ENCODE measurements at places on chromosomes 13 and 19. TPM values are rescaled to one million over a fixed set of nuclear protein-coding genes. Genes with fewer than 3 reads are reported as not detected.

DNA sequence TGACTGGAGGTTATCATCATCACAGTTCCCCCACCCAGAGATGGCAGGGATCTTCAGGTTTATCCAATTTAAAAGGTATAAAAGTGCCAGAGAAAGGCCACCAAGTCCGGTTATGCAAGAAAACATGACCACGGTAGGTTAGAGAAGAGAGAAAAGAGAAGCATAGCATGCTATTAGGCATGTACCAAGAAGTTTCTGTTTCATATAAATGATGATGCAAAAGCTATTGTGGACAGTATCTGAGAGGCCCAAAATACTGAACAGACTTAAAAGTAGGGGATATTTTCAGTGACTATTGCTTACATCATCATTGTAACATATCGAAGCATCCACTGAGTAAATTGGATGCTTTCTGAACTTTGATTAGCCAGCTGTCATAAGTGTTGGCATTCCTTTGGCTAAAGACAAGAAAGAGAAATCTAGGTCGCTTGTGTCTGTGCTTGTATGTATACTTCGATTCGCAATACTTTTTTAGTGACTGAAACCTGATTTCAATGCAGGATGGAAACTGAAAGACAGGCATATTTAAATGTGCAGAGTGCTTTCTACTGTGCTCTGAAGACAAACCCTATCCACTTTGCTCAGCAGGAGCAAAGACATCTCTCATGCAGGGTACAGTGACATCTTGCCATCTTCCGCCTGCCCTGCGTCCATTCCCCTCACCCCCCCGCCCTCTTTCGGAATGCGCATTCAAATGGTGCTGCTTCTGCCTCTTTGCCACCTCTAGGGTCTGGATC, 180.3 kb downstream of the SHISA2 start:
- no peak overlapping the region for H3K27ac ChIP-seq
- H3K4me3 ChIP-seq = no peak overlapping the region
- H3K36me3 ChIP-seq = no peaks in the 10 kb centered on the region
- H3K4me1 ChIP-seq = no peaks in the 10 kb centered on the region
- no peak for DNase-seq

The RFPL4A gene
- total RNA-seq = not detected

DNA sequence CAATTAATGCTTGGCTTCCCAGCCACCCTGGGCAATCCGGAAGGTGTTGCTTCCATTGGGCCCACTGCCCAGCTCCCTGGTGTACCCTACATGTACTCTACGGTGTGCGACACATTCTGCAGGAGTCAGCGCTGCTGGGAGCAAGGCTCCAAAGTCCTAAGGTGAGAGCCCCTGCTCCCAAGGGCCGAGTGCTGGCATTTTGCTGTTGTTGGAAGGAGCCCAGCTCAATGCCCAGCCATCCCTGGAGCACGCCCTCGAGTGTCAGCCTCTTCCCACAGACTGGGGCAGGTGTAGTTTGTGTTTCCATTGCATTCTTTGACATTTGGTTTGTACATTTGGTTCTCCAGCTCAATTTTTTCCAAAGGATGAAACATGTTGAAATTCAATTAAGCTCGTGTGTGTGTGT, 64.6 kb downstream of the GGACT start:
- no peaks in the 10 kb centered on the region for H3K36me3 ChIP-seq
- H3K27me3 ChIP-seq = peaks cover 7% of the 10 kb centered on the region
- H3K27ac ChIP-seq = no peak overlapping the region
- no peak overlapping the region for H3K4me3 ChIP-seq

DNA sequence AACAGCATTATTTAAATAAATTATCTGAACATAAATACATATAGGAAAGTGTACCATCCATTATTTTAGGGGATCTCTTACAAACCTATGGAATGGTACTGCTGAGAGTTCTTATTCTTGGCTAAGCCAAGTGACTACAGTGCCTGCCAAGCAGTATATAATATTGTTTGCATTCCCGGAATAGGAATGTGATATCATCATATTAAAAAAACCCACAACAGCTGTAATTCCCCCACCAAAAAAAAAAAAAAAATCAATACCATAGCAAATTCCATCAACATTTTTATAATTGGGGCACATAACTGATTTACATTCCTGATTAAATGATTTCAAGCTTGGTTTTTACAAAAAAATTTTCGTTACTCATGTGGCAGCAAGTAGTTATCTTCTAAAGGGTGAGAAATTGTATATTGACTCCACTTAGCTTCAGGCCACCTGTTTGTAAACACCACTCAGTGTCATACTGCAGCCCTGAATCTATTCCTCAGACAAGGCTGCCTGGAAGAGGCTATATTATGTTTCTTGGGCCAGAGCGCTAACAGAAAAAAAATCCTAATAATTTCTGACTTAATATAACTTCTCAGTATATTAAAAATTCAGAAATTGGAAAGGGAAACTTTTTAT, 278.1 kb downstream of the DNAJC15 start:
- no peak for DNase-seq
- no peak overlapping the region for H3K27ac ChIP-seq
- H3K27me3 ChIP-seq = no peaks in the 10 kb centered on the region
- H3K4me1 ChIP-seq = no peaks in the 10 kb centered on the region

GRCh38 chr13:28077231-28077630, 23.1 kb downstream of the FLT3 start:
- H3K4me3 ChIP-seq = no peak overlapping the region
- no peaks in the 10 kb centered on the region for H3K4me1 ChIP-seq
- no peaks in the 10 kb centered on the region for H3K27me3 ChIP-seq
- no peak for DNase-seq
- no peaks in the 10 kb centered on the region for H3K36me3 ChIP-seq

GRCh38 chr19:34430738-34431625, 2.8 kb downstream of the UBA2 start:
- H3K36me3 ChIP-seq = no peaks in the 10 kb centered on the region
- DNase-seq = peak; percentile 72
- peaks cover 22% of the 10 kb centered on the region for H3K4me1 ChIP-seq
- no peaks in the 10 kb centered on the region for H3K27me3 ChIP-seq
- H3K4me3 ChIP-seq = no peak overlapping the region
